ENCODE measurements at places on chromosomes 5 and 9.

- DNase-seq: no peak
Measured at GRCh38 chr9:534886-535285, 306.6 kb upstream of the DMRT1 start.

DNA sequence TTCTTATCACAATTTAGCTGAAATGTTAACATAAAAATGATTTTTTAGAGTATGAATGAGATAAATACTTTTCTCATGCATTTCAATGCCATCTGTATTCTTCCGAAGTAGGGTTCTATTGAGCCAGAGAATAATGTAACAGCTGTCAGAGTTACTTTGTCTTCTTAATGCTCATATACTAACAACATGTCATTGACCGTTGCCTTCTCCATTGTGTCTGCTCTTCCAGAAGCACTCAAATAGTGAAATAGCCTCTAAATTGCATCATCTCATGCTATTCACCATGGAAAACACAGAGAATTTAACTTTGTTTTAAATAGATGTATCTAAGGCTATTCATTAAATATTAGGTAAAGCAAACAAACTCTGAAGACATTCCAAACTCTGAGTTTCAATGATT, 1875.9 kb upstream of the CDH9 start:
- no peak for DNase-seq

- no peak for DNase-seq
Measured at GRCh38 chr5:31942546-31942945, 231.6 kb downstream of the GOLPH3 start.

DNA sequence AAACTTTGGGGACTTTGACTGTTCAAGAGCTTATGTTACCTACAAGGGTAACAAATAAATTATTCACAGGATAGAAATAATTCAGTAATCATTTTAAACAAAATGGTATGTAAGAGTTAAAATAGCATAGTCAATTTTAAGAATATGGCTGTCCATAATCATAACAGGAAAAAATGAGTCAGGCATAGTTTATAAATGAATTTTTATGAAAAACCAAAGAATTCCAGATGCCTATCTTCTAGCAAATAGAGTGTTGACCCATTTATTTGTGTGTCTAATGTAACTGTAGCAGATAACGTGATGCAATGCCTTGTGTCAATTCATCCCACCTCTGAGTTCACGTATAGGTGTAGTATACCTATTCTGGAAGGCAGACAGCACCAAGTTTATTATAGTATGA, 169.7 kb upstream of the CDH9 start:
- DNase-seq: no peak

DNA sequence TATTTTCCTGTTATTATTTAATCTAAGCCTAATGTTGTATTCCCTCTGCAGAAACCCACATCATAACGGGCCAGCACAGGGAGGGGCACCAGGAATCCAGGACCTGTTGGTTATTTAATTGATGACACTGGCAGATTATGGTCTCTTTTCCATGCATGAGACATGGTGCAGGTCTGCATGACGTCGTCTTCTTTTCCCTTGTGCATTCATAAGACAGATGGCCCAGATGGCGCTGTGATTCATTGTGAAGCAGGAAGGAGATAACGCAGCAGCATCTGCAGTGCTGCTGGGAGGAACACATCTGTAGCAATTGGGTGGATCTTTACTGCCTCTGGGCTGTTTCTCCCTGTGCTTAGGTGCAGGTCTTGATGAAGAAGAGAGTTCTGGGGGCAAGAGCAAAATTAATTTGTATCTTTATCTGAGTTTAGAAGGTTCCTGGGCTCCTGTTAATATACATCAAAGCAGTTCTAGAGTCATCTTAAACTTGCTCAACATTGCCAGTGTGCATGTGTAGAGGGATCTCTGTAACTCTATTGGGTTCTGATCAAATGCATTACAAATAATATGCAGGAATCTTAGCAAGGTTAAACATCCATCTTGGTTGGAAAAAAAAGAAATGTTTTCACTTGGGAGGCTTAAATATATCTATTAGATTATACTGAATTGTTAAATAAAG, 176.1 kb downstream of the PCSK1 start:
- no peak for DNase-seq

DNA sequence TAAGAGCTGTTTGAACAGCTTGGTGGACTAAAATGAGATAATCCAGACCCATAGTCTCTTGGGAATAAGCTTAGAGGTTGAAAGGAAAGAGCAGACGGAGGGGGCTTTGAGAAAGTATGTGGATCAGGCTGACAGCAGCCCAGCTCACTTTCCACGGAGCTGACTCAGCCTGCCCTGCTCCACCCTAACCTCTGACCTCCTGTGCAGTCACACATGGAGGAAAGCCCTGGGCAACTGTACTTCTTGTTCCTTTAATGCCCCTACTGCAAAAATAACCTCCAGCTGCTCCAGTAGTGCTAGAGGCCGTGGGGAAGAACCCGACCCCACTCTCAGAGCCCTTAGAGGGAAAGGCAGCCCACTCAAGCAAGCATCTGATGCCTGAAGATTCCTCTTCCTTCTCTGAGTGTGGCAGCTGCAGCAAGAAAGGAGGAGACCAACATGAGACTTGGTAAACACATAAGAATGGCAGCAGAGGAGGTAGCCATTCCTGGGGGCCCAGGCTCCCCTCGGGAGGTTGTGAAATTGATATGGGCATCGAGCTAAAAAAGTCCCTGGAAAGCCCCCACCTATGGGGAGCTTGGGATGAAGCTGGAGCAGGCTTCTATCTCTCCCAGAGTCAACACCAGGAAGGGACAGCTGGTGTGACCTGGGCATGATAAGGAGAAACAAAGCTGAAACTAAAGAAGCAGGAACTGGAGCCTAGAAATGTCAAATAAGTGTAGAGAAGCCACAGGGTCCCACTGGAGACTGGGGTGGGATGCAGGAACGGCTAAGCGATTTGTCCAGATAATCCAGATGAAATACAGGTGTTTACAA, 204.3 kb downstream of the PIK3R1 start:
- DNase-seq: no peak

- no peak for DNase-seq
Measured at GRCh38 chr9:78300209-78300608, 3.3 kb downstream of the PSAT1 start.

- DNase-seq: no peak
Measured at GRCh38 chr9:83270116-83270515, 207.2 kb upstream of the RASEF start.

DNA sequence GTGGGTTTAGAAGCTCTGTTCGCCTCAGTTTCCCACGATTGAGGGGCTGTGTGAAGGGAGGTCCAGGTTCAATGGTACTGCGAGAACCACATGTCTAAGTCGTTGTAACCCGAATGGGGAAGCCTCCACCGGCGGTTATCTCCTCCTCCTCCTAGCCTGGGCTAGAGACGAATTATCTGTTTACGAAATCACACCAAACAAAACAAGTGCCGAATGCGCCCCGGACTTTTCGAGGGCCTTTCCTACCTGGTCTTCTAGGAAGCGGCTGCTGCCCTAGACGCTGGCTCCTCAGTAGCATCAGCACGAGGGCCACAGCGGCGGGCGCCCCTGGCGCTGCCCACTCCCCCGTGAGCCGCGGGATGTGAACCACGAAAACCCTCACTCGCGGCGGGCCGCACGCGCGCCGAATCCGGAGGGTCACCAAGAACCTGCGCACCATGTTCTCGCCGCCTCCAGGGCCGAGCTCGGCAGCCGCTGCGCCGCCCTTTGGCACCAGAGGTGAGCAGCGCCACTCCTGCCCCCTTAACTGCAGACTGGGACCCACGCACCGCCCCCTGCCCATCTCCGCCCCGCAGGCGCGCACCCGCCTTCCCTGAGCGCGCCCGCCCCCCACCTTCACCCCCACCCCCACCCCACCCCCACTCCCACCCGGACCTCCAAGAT, at the start of gene CDKN2A:
Gene CDKN2A (minus strand): TSS at position 500 of the 663 bp plus-strand sequence.
- DNase-seq: no peak

DNA sequence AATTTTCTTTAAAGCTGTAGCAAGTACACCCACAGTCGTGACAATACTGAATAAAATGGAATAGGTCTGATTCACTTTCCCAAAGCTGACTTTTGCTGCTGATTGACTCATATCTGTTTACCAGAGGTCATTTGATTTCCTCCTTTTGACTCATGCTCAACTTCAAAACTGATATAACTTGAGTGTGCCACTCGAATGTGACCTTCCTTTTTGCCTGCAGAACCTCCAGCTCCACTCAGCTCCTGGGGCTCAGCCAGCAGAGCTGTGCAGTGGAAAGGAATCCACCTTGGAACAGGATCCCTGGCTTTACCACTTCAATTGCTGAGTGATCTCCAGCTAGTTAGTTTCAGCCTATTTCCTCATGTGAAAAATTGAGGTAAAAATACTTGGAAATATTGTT, 84.1 kb downstream of the FEM1C start:
- DNase-seq: no peak

- DNase-seq: no peak
Measured at GRCh38 chr9:90974016-90974415, 172.4 kb downstream of the SYK start.
